ENCODE measurements at places on chromosomes 4 and X. TPM values are rescaled to one million over a fixed set of nuclear protein-coding genes. Genes with fewer than 3 reads are reported as not detected.

PORCN gene
- 10.6 TPM for polyA plus RNA-seq

ZCCHC18 gene
- 1.3 TPM for polyA plus RNA-seq

TMA16 gene
- polyA plus RNA-seq = 16.8 TPM

SERTM2 gene
- not detected for polyA plus RNA-seq

AKAP14 gene
- polyA plus RNA-seq = not detected

OTC gene
- not detected for polyA plus RNA-seq

CTAG2 gene
- not detected for polyA plus RNA-seq

RHOXF2B gene
- 0.08 TPM for polyA plus RNA-seq

FAM149A gene
- not detected for polyA plus RNA-seq
